ENCODE measurements at places on chromosomes 13 and 19.

- DNase-seq: no peak
These were observed 7.7 kb upstream of the MISP start for GRCh38 chr19:743168-743687.

DNA sequence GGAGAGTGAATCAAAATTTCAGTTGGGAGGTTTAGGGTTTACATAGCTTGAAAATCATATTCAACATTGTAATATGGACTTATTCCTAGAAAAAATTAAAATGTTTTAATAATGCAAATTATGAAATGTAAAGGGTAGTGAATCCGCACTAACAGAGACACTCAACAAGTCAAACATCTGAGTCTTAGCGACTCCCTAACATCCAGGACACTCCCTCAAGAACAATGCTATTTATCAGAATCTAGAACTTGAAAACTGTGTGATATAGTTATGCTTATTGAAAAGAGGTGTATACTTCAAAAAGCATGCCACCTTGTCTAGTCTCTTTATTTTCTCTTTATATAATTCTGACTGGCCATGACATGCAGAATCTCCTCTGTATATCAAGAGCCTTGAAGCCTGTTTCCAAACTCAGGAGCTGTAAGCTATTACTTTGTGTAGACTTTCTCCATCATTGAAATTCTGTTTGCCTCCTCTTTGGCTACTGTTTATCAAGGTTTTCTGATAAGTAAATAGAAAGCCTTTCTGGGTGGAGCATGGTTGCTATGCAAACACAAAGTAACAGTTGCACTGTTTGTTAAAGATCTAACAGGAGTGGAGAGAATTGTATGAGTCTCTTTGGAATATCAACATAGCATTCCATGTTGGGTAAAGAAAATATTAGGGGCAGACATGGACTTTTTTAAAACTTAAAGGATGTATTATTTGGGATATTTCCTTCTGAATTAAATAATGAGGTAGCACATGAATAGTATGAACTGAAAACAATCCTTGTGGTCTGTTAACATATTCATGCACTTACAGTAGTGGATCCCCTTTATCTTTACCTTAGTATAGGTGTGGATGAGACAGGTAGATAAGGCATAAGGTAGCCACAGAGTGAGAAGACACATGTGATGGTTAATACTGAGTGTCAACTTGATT lies 56.4 kb upstream of the MBNL2 start:
- DNase-seq: no peak

DNA sequence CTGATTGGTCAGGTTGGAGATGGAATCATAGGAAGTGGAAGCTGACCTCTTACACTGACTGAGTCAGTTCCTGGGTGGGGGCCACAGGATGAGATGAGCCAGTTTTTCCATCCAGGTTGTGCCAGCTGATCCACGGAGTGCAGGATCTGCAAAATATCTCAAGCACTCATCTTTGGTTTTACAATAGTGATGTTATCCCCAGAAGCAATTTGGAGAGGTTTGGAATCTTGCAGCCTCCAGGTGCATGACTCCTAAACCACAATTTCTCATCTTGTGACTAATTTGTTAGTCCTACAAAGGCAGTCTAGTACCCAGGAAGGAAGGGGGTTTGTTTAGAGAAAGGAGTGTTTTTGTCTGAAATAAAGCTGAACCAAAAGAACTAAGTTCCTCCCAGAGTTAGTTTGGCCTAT lies 212.8 kb downstream of the SLITRK6 start:
- peak; percentile 91 for DNase-seq

GRCh38 chr13:43516401-43516833 lies 270.4 kb downstream of the ENOX1 start:
- DNase-seq: no peak

Data from MCF 10A (cell line).